ENCODE measurements at places on chromosomes 11 and 22.

DNA sequence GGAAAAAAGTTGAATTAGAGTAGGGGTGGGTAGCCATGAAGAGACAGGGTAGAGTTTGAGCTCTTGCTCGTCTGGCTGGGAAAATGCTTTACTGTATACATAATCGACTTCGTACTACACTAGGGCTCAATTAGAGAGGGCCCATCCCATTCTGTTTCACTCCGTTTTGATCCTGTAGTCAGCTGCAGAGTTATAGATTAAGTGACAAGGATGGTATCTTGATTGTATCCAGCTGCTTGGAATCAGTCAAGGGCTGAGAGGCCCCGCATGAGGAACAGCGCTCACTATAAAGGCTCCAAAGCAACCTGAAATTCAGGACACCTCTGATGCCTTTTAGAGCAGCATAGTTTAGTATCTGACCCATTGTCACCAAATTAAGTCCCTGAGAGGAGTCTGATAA is 81.6 kb downstream of the ALX4 start:
- no peak for DNase-seq

DNA sequence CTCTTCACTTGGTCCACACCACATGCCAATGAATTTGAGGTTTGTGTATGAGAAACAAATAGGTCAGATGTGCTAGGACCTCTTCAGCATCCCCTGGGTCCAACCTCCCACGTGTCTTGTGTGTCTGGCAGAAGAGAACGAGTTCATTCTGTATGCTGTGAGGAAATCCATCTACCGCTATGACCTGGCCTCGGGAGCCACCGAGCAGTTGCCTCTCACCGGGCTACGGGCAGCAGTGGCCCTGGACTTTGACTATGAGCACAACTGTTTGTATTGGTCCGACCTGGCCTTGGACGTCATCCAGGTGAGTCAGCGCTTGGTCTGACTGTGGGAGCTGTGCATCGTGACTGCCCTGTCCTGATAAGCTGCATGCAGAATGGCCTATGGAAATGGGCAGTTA is 101.0 kb upstream of the SORL1-AS1 start:
- DNase-seq: no peak

DNA sequence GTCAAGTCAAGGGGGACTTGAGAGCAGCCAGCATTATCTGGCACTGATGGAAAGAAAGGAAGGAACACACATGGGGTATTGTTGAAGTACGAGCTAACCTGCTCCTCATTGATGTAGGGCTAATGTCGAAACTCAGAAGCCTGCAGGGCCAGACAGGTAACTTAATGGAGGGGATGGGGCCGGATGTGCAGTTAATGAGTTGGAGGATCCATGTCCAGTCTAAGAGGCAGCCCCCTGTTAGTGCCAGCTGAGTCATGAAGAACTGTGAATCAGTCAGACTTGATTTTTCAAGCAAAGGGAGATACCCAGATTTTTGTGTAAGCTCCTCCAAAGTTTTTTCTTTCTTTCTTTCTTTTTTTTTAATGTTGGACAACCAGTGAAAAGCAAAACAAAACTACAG is 65.6 kb downstream of the CECR2 start:
- DNase-seq: no peak

GRCh38 chr11:92960886-92961285 is 8.6 kb upstream of the MTNR1B start:
- DNase-seq: no peak

GRCh38 chr11:106344394-106344793 is 266.9 kb downstream of the AASDHPPT start:
- no peak for DNase-seq
